ENCODE measurements at places on chromosomes 1 and 21.

DNA sequence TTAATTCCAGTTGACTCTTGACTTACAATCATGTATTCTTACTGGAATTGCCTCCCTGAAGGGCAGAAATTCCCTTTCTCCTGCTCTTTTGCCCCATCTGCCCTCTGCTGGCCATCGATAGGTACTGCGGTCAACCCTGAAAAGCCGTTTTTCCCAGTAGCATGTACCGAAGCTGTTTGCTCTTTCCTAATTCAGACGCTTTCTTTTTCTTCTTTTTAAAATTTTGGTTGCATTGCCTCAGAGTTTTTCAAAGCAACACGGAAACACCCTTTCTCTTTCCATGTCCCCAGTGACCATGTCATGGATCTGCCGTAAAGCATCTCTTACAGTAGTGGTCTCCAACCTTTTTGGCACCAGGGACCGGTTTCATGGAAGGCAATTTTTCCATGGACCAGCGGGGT is 164.2 kb upstream of the C1orf21 start:
- no peak for DNase-seq

DNA sequence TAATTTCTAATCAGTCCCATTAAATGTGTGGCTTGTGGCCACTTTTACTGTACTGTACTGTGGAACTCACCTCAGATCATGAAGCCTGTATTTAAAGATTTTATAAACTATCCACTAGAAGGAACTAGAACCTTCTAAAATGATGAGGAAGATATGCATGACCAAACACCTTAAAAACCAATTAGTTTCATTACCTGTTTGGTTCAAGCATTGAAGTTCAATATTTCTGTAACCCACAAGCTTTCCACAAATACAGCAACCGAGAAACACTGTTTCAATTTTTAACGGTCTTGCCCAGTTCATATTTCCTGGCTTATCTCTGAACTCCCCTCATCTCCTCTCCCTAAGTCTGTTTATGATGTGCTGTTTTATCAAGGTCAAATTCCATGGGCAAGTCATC is 264.3 kb upstream of the PLD5 start:
- DNase-seq, result no peak

- no peak for DNase-seq
These were observed 6.4 kb downstream of the HES4 start for GRCh38 chr1:993379-993995.

- peak; percentile 92 for DNase-seq
These were observed 9.1 kb upstream of the IFI16 start for GRCh38 chr1:159000625-159001024.

DNA sequence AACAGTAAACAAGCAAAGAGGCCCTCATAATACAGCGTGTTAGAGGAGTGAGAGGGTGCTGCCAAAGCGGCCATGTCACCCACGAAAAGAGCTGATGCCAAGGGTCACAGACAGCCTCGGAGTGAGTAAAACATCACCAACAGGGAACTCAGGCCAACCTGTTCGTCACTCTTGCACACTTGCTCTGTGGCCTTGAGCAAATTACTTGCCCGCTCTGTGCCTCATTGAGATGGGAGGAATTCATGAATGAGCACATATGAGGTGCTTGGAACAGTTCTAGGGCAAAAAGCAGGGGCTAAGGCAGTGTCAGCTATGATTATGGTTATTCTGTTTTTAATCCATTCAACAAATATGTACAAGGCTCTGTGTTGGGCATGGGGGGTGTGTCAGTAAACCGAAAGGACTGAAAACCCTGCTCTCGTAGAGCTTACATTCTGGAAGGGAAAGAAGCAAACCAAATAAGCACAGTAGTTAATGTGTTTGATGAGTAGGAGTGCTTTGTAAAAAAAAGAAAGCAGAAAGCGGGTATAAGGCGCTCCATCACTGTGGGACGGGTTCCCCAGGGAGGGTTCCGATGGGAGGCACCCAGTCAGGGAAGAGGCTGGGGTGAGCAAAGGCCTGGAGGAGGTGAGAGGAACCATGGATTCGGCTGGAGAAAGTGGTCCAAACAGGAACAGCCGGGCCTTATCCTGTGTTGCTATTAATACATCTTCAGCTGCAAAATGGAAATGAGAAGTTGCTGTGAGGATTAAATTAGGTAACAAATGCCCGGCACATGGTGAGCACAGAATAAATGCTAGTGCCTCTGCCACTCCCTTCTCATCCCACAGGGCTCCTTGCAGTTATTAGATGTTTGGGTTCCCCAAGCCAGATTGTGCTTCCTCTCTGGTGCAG is 39.5 kb upstream of the RD3 start:
- no peak for DNase-seq

DNA sequence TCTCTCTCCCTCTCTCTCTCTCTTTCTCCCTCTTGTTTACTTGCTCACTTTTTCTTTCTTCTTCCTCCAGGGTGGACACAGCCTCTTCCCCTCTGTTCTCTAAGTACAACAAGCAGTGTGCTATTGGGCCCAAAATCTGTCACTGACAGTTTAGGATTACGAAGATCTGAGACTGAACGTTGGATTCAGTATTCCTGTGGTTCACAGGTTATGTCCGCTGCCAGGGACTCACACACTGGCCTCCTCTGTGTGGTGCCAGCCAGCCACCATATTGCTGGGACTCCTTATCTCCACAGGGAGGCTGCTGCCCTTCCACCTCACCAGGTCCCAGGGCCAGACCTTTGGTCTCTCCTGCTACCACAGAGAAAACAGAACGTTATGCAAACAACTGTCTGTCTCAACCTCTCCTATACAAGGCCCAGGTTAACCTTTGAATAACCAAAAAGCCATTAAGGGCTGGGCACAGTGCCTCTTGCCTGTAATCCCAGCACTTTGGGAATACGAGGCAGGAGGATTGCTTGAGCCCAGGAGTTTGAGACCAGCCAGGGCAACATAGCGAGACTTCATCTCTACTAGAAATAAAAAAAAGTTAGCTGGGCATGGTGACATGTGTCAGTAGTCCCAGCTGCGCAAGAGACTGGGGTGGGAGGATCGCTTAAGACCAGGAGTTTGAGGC is 171.9 kb upstream of the RAB4A start:
- no peak for DNase-seq

- no peak for DNase-seq
These were observed 33.5 kb downstream of the XKR8 start for GRCh38 chr1:27993241-27993640.

DNA sequence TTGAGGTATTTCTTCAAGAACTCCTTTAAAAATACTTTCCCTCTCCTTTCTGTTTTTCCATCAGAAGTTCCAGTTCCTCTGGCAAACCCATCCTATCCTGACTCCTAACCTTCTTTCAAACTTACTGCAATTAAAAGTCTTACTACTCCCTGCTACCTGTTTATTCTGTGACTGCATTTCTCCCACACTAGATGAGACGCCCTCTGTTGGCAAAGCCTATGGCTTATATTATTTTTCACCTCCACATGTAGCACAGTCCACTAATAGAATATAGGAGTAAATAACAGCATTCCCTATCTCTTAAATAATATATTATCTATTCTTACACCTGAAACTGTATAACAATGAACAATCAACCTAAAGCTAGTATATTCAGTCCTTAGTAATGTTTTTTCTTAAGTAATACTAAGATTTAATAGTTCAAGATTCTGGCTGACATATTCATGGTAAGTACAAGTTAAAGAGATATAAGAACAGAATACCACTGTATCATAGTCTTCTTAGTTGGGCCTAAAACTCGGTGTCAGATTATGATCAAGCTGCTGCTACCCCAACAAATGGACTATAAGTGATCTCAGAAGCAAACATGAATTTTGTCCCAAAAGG is 54.8 kb downstream of the RAB3GAP2 start:
- DNase-seq, result no peak

DNA sequence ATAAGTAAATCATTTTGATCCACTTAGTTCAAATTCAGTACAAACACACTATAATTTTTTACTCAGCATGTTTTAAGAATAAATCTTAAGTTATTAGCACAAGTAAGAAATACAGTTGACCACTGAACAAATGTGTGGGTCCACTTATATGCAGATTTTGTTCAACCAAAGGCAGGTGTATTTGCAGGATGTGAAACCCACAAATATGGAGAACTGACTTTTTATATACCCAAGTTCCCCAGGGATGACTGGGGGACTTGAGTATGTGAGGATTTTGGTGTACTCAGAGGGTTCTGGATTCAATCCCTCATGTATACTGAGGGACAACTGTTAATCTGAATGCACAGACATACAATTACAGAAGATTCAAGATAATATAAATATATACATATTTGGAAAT is 25.7 kb upstream of the ERICH3 start:
- no peak for DNase-seq

- DNase-seq, result no peak
These were observed 447.5 kb downstream of the NEGR1 start for GRCh38 chr1:71834601-71835441.

- DNase-seq, result no peak
These were observed 139.1 kb downstream of the KAZN start for GRCh38 chr1:14737561-14738094.

DNA sequence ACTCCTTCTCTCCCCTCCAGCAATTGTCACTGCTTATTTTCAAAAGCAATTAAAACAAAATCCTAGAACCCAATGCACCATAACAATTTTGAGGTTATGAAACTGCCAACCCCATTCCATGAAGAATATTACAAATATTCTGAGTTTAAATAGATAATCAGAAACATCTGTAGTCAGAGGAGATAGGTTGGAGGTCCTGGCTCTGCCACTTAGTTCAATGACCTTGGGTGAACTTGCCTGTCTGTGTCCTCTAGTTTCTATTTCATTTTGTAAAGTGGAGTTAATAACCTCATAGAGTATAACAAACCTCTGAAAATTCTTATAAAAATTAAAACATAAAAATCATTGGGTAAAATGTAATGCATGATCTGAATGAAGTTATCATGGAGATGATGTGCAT is 164.6 kb downstream of the KCTD3 start:
- no peak for DNase-seq

GRCh38 chr1:38571726-38572125 is 287.8 kb downstream of the RRAGC start:
- DNase-seq, result no peak

DNA sequence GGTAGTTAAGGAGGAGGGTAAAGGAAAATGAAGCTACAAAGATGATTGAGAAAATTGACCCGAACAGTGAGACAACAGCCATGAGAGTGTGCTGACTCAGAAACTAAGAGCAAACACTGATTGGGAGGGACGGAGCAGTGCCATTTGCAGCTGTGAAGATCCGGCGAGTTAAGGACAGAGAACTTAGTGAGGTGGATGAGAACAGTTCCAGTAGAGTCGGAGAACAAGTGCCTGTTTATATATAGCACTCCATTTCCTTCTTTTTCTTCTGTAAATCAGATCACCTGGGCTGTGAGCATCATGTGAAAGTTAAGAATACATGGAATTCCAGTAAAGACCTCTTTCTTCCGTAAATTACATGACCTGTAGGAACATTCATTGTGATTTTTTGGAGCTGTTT is 145.7 kb downstream of the KCNK2 start:
- no peak for DNase-seq

- DNase-seq, result no peak
These were observed 12.9 kb downstream of the FAM177B start for GRCh38 chr1:222749927-222750326.

DNA sequence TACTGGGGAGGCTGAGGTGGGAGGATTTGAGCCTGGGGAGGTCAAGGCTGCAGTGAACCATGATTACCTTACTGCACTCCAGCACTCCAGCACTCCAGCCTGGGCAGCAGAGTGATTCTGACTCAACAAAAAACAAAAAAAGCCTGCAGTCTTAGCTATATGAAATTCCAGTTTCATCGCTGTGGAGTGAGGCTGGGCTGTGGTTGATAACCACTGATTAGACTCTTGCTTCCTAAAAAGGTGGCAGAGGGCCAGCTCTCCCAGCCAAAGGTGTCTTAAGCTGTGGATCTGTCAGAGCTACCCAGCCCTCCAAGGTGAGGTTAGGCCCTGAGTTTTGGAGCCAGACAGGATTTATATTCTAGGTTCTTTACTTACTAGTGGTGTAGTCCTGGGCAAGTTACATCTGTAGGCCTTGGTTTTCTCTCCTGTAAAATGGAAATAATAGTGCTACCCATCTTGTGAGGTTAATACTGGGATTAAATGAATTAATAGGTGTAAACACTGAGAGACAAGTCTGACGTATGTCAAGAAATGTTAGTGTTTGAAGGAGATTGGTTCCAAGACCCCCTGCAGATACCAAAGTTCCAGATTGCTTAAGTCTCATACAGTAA is 35.9 kb downstream of the TMCC2 start:
- no peak for DNase-seq

- DNase-seq, result no peak
These were observed 50.1 kb upstream of the KCNJ15 start for GRCh38 chr21:38206646-38207045.

- DNase-seq, result no peak
These were observed 60.3 kb downstream of the CD46 start for GRCh38 chr1:207811920-207812720.

DNA sequence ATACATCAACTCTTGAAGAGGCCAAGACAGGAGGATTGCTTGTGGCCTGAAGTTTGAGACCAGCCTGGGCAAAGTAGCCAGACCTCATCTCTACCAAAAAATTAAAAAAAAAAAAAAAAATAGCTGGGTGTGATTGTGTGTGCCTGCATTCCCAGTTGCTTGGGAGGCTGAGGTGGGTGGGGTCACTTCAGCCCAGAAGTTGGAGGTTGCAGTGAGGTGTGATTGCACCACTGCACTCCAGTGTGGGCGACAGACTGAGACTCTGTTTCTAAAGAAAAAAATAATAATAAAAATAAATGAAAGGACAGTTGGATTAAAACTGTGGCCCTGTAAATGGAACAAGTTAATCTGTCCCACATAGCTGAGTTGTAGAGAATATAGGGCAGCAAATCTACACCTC is 18.9 kb upstream of the ZNF496 start:
- DNase-seq, result no peak

GRCh38 chr21:42302076-42302650 is 13.0 kb downstream of the TFF3 start:
- no peak for DNase-seq

DNA sequence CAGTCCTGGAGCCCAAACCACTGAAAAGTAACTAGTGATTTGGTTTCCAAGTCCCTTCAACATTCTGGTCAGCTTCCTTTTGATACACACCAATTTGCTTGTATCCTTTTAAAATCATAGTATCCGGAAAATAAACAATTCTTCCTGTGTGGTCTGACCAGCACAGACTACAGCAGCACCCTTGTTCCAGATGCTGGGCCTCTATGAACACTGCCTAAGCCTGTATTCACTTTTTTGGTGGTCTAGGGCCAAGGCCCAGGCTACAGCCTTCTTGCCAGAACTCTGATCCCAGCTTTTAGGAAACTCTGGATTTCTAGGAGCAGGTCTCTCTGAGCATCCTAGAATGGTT is 801 bp upstream of the DDAH1 start:
- no peak for DNase-seq

- DNase-seq, result no peak
These were observed 51.2 kb downstream of the GORAB start for GRCh38 chr1:170583186-170583585.

DNA sequence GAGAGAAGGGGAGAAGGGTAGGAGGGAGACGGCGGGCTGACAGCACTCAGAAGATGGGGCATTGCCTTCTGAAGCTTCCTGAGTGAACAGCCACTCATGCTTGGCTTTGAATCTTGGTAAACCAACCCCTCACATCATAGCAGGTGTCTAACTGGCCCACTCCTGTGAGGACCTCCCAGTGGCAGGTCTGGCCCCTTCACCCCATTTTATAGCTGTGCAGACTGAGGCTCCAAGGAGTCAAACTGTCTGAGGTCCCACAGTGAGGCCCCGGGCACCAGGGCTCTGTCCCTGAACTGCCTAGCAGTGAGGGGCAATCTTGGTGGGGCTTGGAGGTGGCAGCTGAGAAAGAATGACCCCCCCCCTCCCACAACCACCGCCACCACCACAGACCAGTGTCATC is 41.0 kb downstream of the SDC3 start:
- DNase-seq, result no peak

GRCh38 chr1:218865591-218865990 is 308.1 kb upstream of the LYPLAL1 start:
- peak; percentile 14 for DNase-seq
